Panc1 (cell line): ENCODE measurements at places on chromosomes 7 and 10. TPM values are rescaled to one million over a fixed set of nuclear protein-coding genes. Genes with fewer than 3 reads are reported as not detected.
A peak's percentile ranks its signal among the peaks of the same experiment; 100 is the strongest.

DNA sequence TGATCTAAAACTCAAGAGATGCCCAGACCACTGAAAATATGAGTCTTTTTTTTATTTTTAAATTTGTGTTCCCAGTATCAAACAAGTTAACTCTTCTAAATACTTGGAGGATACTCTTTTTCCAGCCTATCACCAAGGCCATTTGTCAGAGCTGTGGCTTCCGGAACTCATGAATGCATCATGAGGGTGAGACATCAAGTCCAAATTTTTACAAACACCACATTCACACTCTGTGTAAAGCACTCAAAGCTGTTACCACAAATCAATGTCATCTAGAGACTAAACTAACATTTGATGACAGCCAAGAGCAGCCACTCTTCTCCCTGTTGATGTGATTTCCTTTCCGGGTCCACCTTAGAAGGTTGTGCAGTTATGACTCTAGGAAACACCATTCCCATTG lies 43.8 kb upstream of the ARID5B start:
- DNase-seq, result no peak
- H3K27me3 ChIP-seq, result no peaks in the 10 kb centered on the region
- no peak overlapping the region for H3K4me3 ChIP-seq
- H3K27ac ChIP-seq, result peak overlapping the region; percentile 41; the same call in 1 of the 2 replicates
- H3K4me1 ChIP-seq, result no peaks in the 10 kb centered on the region
- no peaks in the 10 kb centered on the region for H3K36me3 ChIP-seq

GRCh38 chr10:131431533-131431932 lies 120.0 kb upstream of the TCERG1L start:
- no peak overlapping the region for H3K4me3 ChIP-seq
- no peaks in the 10 kb centered on the region for H3K36me3 ChIP-seq

Gene MMP21
- not detected for total RNA-seq

- H3K27me3 ChIP-seq, result no peaks in the 10 kb centered on the region
- H3K4me3 ChIP-seq, result no peak overlapping the region
- no peak for DNase-seq
- H3K4me1 ChIP-seq, result no peaks in the 10 kb centered on the region
Observed at GRCh38 chr7:105926131-105926530, 36.9 kb upstream of the CDHR3 start.

GRCh38 chr10:12741360-12741804 lies 260.1 kb downstream of the CCDC3 start:
- H3K4me1 ChIP-seq, result no peaks in the 10 kb centered on the region
- no peaks in the 10 kb centered on the region for H3K36me3 ChIP-seq
- H3K27me3 ChIP-seq, result no peaks in the 10 kb centered on the region
- DNase-seq, result no peak
- no peak overlapping the region for H3K4me3 ChIP-seq
